Vagina (tissue), 2 donors: ENCODE measurements at places on chromosomes 7 and 10.

GRCh38 chr7:20222219-20222828 is 5.1 kb upstream of the MACC1 start:
- no peak for DNase-seq
- peak overlapping the region; percentile 31 for H3K27ac ChIP-seq

DNA sequence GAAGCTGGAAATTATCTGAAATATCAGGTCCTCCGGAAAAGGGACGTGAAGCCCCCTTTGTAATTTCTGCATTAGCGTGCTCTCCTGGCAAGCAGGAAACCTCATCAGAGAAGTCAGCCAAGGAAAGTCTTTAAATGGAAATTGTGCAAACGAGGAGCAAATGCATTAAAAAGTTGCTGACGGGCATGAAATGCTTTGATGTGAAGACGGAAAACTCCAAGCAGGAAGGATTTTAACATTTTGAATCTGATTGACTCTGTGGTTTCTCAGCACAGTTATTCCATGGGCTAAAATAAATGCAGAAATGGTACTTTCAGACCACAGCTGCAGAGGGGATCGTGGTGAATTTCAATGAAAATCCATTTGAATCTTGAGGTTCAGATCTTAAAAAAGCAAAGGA is 167.8 kb downstream of the AHR start:
- H3K27ac ChIP-seq, result no peak overlapping the region
- H3K27me3 ChIP-seq, result no peaks in the 10 kb centered on the region

DNA sequence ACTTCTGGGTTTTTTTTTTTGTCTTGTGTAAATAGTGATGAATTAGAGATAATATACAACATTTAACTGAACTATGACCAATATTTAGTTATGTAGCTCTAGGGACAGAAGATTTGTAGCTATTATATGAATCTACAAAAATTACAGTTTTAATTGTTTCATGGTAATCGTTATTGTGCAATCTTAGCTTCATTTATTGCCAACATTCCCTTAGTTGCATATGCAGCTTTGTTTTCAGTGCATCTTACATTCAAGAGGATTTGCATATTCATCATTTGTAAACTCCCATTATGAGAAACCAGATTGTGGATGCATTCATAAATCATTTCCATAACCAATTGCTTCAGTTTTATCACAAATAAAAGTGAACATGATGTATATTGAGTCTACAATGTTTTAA is 68.8 kb downstream of the MALRD1 start:
- no peak overlapping the region for H3K27ac ChIP-seq
- H3K4me3 ChIP-seq, result no peak overlapping the region
- DNase-seq, result no peak
- H3K27me3 ChIP-seq, result no peaks in the 10 kb centered on the region

- no peak for DNase-seq
- no peak overlapping the region for H3K27ac ChIP-seq
- H3K4me3 ChIP-seq, result no peak overlapping the region
- H3K27me3 ChIP-seq, result no peaks in the 10 kb centered on the region
Measured at GRCh38 chr7:16055263-16055976, 365.9 kb downstream of the CRPPA start.

GRCh38 chr10:7794251-7795026 is 6.5 kb downstream of the ATP5F1C start:
- no peaks in the 10 kb centered on the region for H3K27me3 ChIP-seq
- H3K27ac ChIP-seq, result no peak overlapping the region
- H3K4me1 ChIP-seq, result peaks cover 59% of the 10 kb centered on the region
- no peak for DNase-seq

DNA sequence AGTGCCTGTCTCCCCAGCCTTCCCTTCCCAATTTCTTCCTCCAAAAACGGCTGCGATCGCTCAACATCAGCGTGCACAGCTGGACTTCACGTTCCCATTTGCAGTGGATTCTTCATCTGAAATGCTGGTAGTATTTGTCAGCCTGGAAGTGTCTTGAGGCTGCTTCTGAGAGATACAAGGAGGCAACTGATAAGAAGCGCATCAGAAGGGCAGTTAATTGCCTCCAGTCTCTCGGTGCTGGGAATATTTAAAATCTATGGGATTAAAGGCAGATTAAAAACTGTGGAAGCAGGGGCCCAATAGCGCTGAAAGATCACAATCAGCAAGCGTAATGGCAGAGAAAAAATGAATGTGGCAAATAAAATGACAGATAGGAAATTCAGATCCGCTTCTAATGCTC is 450.0 kb downstream of the GATA3 start:
- H3K27ac ChIP-seq, result no peak overlapping the region
- no peak overlapping the region for H3K4me3 ChIP-seq
- H3K27me3 ChIP-seq, result no peaks in the 10 kb centered on the region
- no peaks in the 10 kb centered on the region for H3K36me3 ChIP-seq
- H3K4me1 ChIP-seq, result no peaks in the 10 kb centered on the region

- no peak overlapping the region for H3K4me3 ChIP-seq
- H3K27ac ChIP-seq, result no peak overlapping the region
- DNase-seq, result no peak
- H3K27me3 ChIP-seq, result no peaks in the 10 kb centered on the region
- H3K36me3 ChIP-seq, result no peaks in the 10 kb centered on the region
Measured at GRCh38 chr7:16587790-16588189, 57.8 kb downstream of the ANKMY2 start.

GRCh38 chr7:47571331-47572093 is 10.4 kb downstream of the TNS3 start:
- peak overlapping the region; percentile 77 for H3K27ac ChIP-seq
- no peaks in the 10 kb centered on the region for H3K27me3 ChIP-seq
- H3K4me1 ChIP-seq, result peaks cover 63% of the 10 kb centered on the region
- H3K4me3 ChIP-seq, result no peak overlapping the region
- no peak for DNase-seq

GRCh38 chr10:95458871-95459270 is 102.3 kb downstream of the SORBS1 start:
- no peaks in the 10 kb centered on the region for H3K27me3 ChIP-seq
- peaks cover 32% of the 10 kb centered on the region for H3K4me1 ChIP-seq
- no peak overlapping the region for H3K4me3 ChIP-seq
- H3K27ac ChIP-seq, result peak overlapping the region; percentile 67
- no peak for DNase-seq

DNA sequence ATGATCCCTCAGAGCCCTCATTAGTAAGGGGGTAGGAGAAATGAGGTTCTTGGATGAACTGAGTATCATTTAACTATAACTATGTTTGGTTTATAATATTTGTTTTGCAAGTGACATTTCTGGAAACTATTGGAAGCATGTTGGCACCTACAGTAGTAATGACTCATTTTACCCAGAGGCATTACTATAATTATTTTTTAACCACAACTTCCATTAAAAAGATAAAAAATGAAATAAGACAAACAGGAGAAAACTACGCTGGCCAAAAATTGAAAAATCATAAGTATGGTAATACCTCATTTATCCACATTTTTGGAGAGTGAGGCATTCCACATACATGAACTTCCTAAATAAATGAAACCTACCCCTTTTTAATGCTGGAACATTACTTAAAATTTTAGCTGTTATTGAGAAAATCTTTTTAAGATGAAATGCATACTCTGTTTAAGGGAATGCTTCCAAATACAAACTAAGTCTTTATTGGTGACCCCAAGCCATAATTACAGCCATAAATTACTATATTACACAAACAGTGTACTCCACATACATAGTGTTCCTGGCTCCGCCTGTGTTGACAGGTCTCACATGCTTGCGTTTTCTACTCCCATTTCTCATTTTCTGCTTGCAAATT is 84.6 kb upstream of the CAPZA2 start:
- no peaks in the 10 kb centered on the region for H3K36me3 ChIP-seq
- no peak for DNase-seq
- peaks cover 29% of the 10 kb centered on the region for H3K4me1 ChIP-seq
- no peak overlapping the region for H3K27ac ChIP-seq
- H3K27me3 ChIP-seq, result no peaks in the 10 kb centered on the region
